Esophagus squamous epithelium (tissue), 5 donors: ENCODE measurements at places on chromosomes 3 and 15.

DNA sequence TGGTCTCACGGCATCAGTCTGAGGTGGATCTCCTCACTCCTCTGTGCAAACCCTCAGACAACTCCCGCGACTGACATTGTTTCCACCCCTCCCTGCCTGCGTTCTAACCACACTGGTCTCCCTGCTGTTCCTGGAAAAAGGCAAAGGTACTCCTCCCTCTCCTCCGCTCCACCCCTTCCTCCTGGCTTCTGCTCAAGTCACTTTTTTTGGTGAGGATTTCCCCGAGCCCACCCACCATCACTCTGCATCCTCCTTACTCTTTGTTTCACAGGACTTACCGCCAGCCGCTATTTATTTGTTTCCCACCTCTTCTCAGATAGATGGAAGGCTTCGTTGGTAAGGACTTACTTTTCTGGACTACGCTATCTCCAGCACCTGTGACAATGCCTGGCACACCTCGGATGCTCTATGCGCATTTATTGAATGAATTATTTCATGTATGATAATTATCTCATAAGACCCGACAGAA is 25.6 kb downstream of the PRR23E start:
- DNase-seq = no peak

DNA sequence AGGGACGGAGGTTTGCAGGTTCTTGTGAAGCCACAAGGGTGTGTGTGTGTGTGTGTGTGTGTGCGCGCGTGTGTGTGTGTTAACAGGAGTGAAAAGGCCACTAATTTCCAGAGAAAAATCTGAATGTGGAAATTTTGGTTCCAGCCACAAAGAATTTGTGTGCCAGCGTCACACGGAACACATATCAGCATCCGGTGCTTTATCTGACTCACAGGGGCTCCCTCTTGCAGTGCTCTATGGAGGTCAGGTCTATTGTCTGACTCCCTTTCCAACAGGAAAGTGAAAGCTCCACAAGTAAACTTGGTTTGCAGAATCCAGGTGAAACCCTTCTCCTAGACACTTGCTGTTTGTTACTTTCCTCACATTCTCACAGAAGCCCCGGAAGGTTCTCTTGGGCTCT is 6.2 kb downstream of the CLDN11 start:
- DNase-seq = no peak

DNA sequence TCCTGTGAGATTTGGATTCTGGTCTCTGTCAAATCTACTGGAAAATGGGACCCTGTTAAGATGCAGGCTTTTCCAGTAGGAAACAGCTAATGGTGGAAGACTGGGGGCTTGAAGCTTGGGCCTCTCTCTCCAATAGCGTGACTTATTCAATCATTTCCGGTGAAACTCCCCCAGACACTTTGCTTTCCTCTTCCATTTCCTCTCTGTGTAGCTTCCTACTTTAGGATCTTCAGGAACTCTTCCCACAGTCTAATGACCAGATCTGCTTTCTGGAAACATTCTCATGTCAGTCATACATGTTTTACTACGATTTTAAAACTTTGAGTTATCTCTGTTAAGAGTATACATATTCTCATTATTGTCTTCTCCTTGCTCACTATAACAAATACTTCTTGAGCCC is 28.0 kb upstream of the TPRG1 start:
- DNase-seq = no peak

DNA sequence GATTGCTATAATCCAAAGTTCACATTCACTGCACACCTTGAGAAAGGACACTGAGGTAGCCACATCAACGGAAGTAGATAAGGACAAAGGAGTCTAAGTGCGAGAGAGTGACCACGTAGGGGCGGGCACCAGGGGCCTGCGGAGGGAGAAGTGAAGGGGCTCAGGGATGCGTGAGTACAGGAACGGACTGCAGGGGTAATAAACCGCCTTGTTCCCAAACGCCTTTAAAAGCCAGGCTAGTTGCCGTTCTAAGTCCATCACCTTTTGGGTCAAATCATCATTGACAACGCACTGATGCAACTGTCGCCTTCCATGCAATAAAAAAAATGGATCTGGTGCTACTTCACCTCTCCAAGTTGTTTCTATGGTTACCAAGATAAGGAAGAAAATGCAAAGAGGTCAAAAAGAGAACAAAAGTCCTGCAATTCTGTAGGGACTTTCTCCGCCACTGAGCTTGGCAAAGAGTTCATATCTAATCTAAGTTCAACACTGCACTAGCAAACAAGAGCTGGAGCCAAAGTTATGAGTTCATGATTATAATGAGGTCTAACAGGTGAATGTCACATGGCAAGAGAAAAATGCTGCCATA is 32.6 kb upstream of the ATP11B start:
- DNase-seq = no peak
